ENCODE measurements at places on chromosomes 7 and 10. TPM values are rescaled to one million over a fixed set of nuclear protein-coding genes. Genes with fewer than 3 reads are reported as not detected.

DNA sequence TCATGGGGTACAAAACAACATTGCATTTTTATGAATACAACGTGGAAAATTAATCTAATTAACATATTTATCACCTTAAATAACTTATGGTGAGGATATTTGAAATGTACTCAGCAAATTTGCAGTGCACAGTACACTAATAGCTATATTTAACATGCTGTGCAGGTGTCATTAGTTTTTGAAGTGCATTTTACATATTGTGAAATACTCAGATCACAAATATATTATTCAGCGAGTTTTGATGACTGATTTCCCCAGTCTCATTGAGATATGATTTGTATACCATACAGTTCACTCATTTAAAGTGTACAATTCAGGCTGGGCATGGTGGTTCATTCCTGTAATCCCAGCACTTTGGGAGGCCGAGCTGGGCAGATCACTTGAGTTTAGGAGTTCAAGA is 59.5 kb downstream of the TET1 start:
- no peak for DNase-seq

GRCh38 chr10:113995201-113995600 is 48.5 kb upstream of the ADRB1 start:
- peak; percentile 16 for DNase-seq

TBATA gene
- total RNA-seq = not detected

DNA sequence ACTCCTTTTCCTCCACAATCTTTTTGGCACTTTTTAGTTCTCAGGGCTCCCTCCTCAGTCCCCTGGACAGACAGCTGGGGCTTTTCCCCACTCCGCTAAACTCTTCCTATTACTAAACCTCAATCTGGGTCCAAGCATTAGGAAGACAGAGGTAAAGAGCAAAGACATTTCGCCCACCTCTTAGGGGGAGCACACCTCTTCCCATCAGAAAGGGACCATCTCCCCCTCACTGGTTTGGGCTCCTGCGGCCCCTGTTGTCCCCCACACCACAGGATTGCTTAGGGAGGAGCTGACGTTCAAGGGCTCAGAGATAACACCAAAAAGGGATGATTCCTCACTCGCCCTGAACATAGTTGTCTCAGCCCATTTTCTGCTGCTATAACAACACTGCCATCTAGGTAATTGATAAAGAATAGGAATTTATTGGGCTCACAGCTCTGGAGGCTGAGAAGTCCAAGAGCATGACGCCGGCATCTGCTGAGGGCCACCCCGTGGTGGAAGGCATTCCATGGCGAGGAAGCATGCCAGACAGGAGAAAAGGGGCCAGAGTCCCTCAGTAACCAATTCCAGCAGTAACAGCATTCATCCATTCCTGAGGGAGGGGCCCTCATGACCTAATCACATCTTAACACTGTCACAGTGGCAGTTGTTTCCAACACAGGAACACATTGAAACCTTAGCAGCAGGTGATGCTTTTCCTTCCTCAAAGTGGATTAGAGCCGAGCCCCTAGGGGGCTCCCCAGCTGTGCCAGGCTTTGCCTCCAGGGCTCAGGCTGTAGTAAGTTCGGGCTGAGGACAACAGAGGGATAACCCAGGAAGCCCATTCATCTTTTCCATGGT is 209.6 kb downstream of the EBF3 start:
- no peak for DNase-seq

- no peak for DNase-seq
These were observed 3.0 kb downstream of the NAMPT start for GRCh38 chr7:106281585-106282318.

GRCh38 chr7:8514781-8515519 is 81.5 kb downstream of the NXPH1 start:
- no peak for DNase-seq

GRCh38 chr7:73520673-73521635 is 1.1 kb downstream of the BAZ1B start:
- no peak for DNase-seq

DNA sequence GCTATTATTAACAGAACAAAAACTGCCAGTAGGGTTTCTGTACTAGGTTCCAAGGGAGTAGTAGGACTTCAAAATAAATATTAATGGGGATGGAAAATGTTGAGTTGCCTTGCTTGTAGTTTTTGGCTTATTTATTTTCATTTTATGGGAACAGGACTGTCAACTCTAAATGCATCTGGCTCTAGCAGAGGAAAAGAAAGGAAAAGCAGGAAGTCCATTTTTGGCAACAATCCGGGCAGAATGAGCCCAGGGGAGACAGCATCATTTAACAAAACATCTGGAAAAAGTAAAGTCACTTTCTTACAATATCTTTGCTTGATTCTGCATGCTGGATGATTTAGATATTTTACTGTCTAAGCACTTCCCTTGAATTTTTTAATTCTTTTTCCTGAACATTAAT is 69.4 kb downstream of the NOC3L start:
- no peak for DNase-seq

DNA sequence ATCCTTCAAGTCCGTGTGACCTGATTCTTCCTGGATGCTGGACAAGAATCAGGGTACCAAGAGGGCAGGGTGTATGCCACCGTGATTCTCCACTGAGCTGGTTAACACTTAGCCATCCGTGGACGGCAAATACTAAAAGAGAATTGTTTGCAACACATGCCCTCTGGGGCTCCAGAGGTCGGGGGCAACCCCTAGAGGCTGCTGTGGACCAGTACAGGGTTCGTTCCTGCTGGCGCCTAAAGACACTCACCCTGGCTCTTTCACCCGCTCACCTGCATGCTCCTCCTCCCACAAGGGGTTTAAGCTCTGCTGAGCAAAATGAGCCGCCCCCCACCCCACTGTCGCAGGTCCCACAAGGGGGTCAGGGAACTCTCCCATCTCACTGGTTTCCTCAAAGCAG is 148.7 kb upstream of the ITGB1 start:
- DNase-seq = no peak

MBL2 gene
- total RNA-seq = not detected

GRCh38 chr10:115065801-115066200 is 27.4 kb upstream of the ATRNL1 start:
- DNase-seq = no peak

- DNase-seq = peak; percentile 100
These were observed 67.3 kb upstream of the KLF6 start for GRCh38 chr10:3852147-3852904.

Measured in epithelial cell of proximal tubule (primary cell).